ENCODE measurements at places on chromosomes 3 and 15.

DNA sequence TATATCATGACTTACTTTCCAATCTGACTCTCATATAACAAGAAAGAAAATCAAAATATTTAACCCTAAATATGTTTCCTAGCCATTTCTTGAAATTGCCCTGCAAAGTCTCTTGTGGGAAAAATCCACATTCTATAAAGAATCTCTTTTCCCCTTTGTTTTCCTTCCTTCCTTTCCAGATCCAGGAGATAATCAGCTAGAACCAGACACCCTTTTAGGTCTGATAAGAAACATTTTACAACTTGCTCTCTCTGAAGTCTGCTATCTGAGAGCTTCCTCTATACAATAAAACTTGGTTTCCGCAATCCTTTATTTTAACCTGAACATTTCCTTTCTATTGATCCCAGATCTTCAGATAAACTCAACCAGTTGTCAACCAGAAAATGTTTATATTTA, 100.5 kb upstream of the RNU6-1 start:
- DNase-seq: no peak

DNA sequence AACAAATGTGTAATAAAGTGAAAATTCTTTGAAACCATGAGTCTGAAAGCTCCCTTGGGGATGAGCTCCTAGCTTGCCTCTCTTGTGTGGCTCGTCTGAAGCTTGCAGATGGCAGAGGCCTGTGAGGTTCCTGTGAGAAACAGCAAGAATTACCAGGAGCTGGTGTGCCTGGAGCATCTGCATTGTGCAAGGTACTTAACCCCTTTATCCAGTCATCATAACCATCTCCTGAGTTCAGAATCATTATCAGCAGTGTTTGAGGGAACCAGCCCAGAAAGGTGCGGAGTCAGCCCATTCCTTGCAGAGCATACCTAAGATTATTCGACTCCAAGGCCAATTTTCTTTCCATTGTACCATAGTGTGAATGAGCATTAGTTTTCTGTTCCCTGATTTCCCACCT, 51.7 kb upstream of the TRA2B start:
- DNase-seq: no peak

GRCh38 chr3:65751123-65751700, 287.5 kb downstream of the MAGI1 start:
- no peak for DNase-seq

DNA sequence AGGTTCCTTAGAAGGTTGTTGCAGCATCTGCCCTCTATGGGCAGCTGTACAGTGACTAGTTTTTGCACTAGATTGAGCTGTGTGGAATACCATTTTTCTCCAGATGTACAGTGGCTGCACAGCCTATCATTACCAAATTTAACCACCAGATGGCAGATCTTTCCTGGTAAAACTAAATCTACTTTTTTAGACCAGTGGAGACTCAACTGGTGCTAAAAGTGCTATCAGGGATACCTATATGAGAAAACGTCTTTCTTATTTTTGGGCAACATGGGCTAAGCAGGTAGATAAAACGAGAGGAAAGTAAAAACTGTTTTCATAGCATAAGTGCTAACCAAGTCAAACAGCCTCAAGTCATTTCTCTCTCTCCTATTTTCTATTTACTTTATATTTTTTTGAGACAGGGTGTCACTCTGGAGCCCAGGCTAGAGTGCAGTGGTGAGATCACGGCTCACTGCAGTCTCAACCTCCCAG, 21.2 kb downstream of the IGSF10 start:
- no peak for DNase-seq

DNA sequence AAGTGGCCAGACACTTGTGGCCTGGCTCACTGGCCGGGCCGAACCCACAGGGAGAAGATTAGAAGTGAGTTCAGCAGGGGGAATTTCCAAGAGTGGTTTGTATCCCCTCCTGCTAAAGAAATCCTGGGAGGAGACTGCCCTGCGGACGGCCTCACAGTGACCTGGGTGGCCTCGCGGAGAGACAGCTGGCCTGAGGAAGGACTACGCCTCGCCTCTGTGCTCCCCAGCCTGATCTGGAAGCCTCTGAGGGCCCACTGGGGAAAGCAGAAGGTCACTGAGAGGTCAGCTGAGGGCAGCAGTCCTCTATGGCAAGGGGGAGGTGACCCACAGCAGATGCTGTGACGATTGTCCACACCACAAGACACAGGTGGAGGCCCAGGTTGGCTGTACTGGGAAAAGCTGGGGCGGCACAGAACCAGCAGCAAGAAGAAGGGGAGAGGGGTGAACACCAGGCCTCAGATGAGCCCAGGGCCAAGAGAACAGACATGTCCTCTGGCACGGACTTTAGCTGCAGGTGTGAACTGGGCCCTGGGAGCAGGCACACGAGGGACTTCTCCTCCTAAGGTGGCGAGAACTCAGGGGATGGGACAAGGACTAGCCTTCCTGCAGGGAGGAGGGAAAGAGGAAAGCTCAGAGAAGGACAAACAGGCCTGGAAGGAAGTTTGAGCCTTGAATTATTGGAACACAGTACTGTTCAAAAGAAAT, 37.2 kb upstream of the DLG1 start:
- no peak for DNase-seq

DNA sequence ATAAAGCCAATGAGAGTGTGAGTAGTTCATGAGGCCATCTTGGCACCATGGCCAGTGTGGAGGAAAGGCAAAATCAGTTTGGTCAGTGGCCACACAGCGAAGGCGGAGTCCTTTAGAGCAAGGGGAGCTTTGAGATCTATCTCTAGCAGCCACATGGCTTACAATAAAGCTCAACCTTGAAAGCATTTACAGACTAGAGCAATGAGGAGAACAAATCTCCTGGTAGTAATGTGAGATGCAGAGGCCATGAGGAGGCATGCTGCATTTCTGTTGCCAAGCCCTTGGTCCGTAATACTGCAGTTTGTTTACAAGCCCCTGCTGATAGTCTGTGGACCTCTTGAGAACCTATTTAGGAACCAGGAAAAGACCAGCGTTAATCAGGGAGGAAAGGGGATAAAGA, 381.5 kb upstream of the C2CD4B start:
- DNase-seq: no peak

DNA sequence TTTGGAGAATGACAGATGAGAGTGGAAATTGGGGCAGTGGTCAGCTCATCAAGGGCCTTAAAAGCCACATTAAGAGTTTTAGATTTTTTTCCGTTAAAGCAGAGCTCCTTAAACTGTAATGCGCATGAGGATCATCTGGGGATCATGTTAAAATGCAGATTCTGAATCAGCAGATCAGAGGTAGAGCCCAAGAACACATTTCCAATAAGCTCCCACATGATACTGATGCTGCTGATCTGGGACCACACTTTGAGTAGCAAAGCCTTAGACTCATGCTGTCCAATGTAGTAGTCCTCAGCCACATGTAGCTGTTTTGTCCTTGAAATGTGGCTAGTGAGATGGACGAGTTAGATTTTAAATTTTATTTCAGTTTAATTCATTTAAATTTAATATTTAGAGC, 26.3 kb upstream of the POMGNT2 start:
- no peak for DNase-seq
